ENCODE measurements at places on chromosomes 2 and 18. TPM values are rescaled to one million over a fixed set of nuclear protein-coding genes. Genes with fewer than 3 reads are reported as not detected.
A peak's percentile ranks its signal among the peaks of the same experiment; 100 is the strongest.

GRCh38 chr2:119142824-119143223, 15.7 kb downstream of the C1QL2 start:
- H3K36me3 ChIP-seq: no peaks in the 10 kb centered on the region
- no peaks in the 10 kb centered on the region for H3K27me3 ChIP-seq
- no peak overlapping the region for H3K27ac ChIP-seq
- no peak for DNase-seq
- no peaks in the 10 kb centered on the region for H3K4me1 ChIP-seq

DNA sequence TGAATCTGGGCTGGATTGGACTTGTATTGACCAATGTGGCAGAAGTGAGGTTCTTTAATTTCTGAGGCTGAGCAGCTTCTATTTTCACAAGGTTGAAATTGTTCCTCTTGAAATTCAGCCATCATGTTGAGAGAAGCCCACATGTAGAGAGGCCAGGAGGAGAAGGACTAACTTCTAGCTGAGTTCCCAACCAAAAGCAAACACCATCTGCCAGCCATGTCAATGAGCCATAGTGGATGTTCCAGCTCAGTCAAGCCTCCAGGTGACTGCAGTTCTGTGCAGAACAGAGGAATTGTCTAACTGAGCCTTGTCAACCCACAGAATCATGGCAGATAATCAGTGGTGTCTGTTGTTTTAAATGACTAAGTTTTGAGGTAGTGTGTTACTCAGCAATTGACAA, 110.6 kb upstream of the ACVR1 start:
- no peaks in the 10 kb centered on the region for H3K4me1 ChIP-seq
- DNase-seq: no peak
- no peak overlapping the region for H3K4me3 ChIP-seq
- no peaks in the 10 kb centered on the region for H3K36me3 ChIP-seq
- H3K27ac ChIP-seq: no peak overlapping the region

- no peak overlapping the region for H3K4me3 ChIP-seq
- no peaks in the 10 kb centered on the region for H3K4me1 ChIP-seq
- H3K27ac ChIP-seq: no peak overlapping the region
Measured at GRCh38 chr2:75828826-75829225, 118.1 kb upstream of the GCFC2 start.

DNA sequence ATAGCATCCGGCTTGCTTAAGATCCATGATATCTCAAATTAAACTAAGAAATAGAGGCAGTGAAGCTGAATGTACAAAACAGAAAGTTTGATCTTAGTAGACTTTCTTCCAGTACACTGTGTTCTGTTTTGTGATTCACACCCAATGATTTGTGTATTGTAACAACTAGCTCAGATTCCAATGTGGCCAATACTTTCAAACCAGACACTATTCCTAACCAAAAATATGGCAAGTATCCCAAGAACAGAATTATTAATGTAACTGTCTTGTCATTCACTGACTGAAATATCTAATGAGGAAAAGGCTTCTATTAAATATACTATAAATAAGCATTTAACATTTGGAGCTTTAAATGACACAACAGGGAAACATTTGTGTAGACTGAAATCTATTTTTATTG, 299.1 kb downstream of the NRXN1 start:
- no peaks in the 10 kb centered on the region for H3K36me3 ChIP-seq
- no peak for DNase-seq
- H3K4me1 ChIP-seq: no peaks in the 10 kb centered on the region
- no peak overlapping the region for H3K27ac ChIP-seq
- H3K4me3 ChIP-seq: no peak overlapping the region

GRCh38 chr18:58102018-58102417, 58.0 kb downstream of the NEDD4L start:
- no peak for DNase-seq
- no peak overlapping the region for H3K27ac ChIP-seq
- no peaks in the 10 kb centered on the region for H3K27me3 ChIP-seq
- H3K4me3 ChIP-seq: no peak overlapping the region
- no peaks in the 10 kb centered on the region for H3K36me3 ChIP-seq

GRCh38 chr2:84880645-84881521, at the start of gene TRABD2A:
TSS of gene TRABD2A (minus strand) at chr2:84881084. CDS start at chr2:84881039, 45 bp downstream.
- peak within 1 kb of the TSS; percentile 65 for H3K4me3 ChIP-seq
- H3K4me1 ChIP-seq: no peaks in the 10 kb centered on the region
- DNase-seq: peak; percentile 69
- H3K27ac ChIP-seq: peak within 1 kb of the TSS; percentile 66
- no peaks in the 10 kb centered on the region for H3K36me3 ChIP-seq

DNA sequence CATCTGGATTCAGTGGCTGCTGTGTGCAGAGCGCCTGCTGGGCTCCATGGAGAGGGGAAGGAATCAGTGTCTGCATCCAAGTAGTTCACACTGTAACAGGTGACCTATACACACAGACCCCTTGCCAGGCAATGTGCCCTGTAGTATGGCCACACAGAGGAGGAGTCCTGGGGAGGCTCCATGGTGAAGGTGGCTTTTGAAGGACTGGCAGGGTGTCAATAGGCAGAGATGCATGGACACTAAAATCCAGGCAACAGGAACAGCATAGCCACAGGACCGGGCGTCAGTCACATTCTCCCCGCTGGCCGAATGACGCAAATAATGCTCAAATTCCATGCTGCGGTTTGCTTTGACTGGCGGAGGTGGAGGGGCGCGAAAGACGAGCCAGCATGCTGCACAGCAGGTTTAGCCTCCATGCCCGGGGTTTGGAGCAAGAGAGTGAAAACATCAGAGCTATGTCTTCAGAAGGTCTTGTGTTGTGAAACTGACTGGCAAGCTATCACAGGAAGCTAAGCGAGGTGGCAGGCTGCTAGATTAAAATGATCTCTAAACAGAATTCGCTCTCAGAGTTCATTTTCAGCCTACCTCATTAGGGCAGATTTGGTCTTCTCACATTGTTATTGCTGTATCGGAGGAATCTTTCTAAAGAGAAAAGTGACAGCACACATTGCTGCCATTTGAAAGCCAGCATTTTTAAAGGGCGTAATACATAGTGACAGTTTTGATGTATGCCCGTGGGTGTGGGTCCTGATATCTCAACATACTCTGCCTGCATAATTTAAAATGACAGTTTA, 1.2 kb upstream of the CHMP1B start:
- peak; percentile 58 for DNase-seq
- H3K27ac ChIP-seq: peak overlapping the region; percentile 84
- H3K4me1 ChIP-seq: peaks cover 13% of the 10 kb centered on the region
- no peaks in the 10 kb centered on the region for H3K27me3 ChIP-seq

- H3K4me1 ChIP-seq: no peaks in the 10 kb centered on the region
- H3K4me3 ChIP-seq: no peak overlapping the region
- no peaks in the 10 kb centered on the region for H3K27me3 ChIP-seq
- no peak overlapping the region for H3K27ac ChIP-seq
- no peak for DNase-seq
- no peaks in the 10 kb centered on the region for H3K36me3 ChIP-seq
Measured at GRCh38 chr2:232757905-232758304, 18.5 kb downstream of the KCNJ13 start.

DNA sequence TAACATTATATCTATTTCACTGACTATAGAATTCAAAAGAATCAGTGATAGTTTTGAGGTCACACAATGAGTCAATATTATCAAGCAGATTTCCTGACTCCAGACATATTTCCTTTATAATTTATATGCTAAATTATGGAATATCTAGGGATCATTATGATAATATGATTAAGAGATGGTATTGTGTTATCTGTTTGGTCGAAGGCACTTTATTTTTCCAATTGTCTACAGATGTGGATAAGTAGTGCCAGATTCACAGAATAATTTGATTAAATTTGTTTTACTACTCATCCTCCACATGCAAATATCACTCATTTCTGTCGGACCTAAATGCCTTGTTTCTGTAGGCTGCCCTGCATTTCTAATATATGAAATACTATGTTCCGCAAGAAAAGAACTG, 4.4 kb downstream of the ZNF804A start:
- H3K27ac ChIP-seq: no peak overlapping the region
- no peaks in the 10 kb centered on the region for H3K4me1 ChIP-seq

- no peaks in the 10 kb centered on the region for H3K36me3 ChIP-seq
- no peak overlapping the region for H3K27ac ChIP-seq
- H3K4me3 ChIP-seq: no peak overlapping the region
Measured at GRCh38 chr2:200843993-200844948, 20.2 kb downstream of the CLK1 start.

DNA sequence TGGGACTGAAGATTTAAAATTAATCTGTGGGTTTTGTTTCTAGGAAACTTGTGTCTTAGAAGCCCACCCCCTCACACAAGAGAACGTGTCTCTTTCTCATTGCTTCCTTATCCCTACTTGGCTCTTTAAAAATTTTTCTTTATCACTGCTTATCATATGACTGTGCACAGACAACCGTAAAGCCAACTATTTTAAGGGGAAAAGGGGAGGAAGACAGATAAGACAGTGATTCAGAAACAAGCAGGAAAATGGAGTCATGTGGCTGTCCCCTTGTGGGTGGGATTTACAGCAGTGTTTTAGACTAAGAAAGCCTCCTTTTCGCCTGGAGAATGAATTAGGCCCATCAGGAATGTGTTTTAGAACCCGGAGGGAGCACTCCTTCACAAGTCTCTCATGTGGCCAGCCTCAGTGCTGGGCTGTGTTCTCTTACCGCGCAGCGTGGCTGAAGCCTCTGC, 17.6 kb downstream of the PRKCE start:
- no peak overlapping the region for H3K4me3 ChIP-seq
- DNase-seq: no peak
- no peaks in the 10 kb centered on the region for H3K36me3 ChIP-seq
- H3K27ac ChIP-seq: no peak overlapping the region
- H3K4me1 ChIP-seq: no peaks in the 10 kb centered on the region

DNA sequence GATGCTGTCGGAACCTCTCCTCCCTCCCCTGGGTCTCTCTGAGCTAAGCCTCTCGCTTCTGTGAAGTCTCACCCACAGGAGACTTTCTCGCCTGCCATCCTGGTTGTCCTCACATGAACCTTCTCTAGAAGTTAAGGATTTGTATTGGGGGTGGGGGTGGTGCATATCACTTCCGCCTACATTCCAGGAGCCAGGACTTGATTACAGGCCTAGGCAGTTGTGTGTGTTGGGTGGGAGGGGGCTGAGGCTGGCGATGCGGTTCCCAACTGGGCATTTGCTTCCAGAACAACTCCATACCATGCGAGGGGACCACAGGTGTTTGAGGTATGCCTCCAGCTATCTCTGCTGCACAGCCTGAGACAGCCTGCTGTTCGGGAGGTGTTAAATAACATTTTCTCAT, 56.8 kb upstream of the MGAT4A start:
- no peaks in the 10 kb centered on the region for H3K4me1 ChIP-seq
- no peak overlapping the region for H3K4me3 ChIP-seq
- H3K36me3 ChIP-seq: no peaks in the 10 kb centered on the region

GRCh38 chr2:95277246-95277906, 3.1 kb downstream of the PROM2 start:
- H3K4me3 ChIP-seq: no peak overlapping the region
- H3K27me3 ChIP-seq: no peaks in the 10 kb centered on the region
- peaks cover 4% of the 10 kb centered on the region for H3K4me1 ChIP-seq
- H3K27ac ChIP-seq: no peak overlapping the region
- peak; percentile 85 for DNase-seq

DNA sequence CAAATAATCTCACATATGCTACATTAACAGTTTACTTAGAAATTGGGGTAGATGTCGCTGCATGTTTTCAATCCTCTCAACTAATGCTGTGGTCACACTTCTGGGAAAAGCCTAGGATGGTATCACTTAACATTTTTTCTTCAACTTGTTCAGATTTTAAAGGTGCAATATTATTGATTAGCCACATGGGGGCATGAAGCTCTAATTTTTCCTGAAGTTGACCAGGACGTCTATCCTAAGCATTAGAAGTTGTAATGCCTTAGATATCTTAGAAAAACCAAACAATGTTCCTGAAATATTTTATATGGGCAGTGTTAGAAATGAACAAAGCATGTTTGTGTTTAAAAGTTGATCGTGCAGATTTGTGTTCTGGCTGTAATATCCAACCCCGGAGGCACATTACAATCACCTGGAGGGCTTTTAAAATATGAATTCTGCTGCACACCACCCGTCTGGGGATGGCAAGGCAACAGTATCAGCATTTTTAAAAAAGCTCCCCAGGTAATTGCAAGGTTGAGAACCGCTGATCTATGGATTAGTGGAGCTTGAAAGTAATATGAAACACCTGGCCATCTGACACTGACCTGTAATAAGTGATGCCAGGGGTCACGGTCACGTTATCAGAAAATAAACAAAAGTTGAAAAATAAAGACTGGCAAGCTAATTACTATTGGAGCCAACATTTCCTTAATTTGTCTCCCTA, 100.5 kb upstream of the LMAN1 start:
- no peaks in the 10 kb centered on the region for H3K27me3 ChIP-seq
- H3K36me3 ChIP-seq: no peaks in the 10 kb centered on the region
- no peak overlapping the region for H3K4me3 ChIP-seq

- no peak for DNase-seq
- no peaks in the 10 kb centered on the region for H3K4me1 ChIP-seq
- no peaks in the 10 kb centered on the region for H3K27me3 ChIP-seq
Measured at GRCh38 chr2:121897335-121897970, 142.0 kb downstream of the TSN start.

Gene CCDC74B
- 0.35 TPM for total RNA-seq

Gene LRATD1
- 227 TPM for total RNA-seq

Gene SKOR2
- total RNA-seq: not detected

Gene APCDD1
- total RNA-seq: 5.6 TPM

Gene PAIP2B
- total RNA-seq: 8.0 TPM

Gene IL36A
- total RNA-seq: not detected

Gene GPR17
- total RNA-seq: 0.16 TPM

Gene DCDC2C
- total RNA-seq: not detected

Gene DNPEP
- 96.7 TPM for total RNA-seq
